Stimulated activated effector memory CD8-positive, alpha-beta T cell treated with anti-CD3 and anti-CD28 coated beads, Interleukin-12 subunit alpha, Interleukin-12 subunit beta, amount 100 ng/mL, for 72 hours (primary cell): ENCODE measurements at places on chromosomes 3 and 15.
A peak's percentile ranks its signal among the peaks of the same experiment; 100 is the strongest.

GRCh38 chr3:141294301-141294700, 62.7 kb downstream of the PXYLP1 start:
- DNase-seq: no peak

GRCh38 chr15:88617790-88618189, 3.4 kb upstream of the AEN start:
- no peak for DNase-seq

- no peak for DNase-seq
Measured at GRCh38 chr3:38585791-38586420, 63.6 kb downstream of the SCN5A start.

- DNase-seq: peak; percentile 25
Measured at GRCh38 chr3:194487289-194488054, 670 bp upstream of the ATP13A3 start.

DNA sequence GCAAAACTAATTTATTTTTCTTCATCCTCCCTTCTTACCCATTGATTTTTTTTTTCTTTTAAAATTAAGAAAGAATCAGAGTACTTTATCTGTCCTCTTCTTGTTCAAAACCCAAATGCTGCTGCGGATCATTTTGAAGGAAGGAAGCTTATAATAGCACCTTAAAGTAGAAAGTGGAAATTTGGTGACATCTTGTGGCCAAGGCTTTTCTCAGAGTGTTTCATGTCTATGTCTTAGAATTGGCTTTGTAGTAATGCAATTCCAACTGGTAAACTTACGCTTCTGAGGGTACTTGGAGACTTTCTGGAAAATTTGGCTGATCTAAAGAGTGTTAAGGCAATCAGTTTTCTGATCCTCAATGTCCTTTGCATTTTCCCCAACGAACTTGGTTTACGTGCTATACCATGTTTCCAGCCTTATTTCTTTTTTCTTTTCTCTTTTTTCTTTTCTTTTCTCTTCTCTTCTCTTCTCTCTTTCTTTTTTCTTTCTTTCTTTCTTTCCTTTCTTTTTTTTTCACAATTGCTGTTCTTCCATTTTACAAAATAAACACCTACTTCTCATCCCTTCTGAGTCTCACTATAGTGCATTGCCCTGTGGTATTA, 30.7 kb downstream of the C3orf38 start:
- no peak for DNase-seq

DNA sequence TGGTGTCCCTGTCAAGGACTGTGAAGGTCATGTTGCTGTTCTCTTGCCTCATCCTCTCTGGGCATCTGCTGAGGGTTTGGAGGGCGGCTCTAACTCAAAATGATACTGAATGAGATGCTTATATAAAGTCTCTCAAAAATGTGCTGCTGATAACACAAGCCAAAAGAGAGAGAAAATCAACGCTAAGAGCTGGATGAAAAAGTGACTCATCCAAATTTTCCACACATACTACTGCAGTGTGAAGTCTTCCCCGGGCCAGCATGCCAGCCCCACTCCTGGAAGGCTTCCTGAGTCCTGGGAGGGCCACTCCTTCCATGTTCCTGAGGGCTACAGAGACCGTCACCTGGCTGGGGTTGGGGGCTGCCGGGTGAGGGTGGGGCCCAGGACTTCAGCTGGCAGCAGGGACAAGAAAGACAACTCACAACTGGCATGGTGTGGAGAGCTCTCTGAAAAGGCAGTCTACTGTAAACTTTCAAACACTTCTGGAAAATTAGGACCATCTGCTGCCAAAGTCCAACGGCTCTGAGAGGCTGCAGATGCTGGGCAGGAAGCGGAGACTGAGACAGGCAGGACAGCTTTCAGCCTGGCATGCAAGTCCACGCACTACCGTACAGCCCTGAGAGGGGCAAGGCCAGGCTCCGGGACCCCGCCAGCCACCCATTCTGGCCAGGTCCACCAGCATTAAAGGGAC, 200.3 kb downstream of the ADAMTS17 start:
- no peak for DNase-seq

GRCh38 chr3:160006282-160007163, 17.9 kb downstream of the IL12A start:
- DNase-seq: no peak

- DNase-seq: no peak
Measured at GRCh38 chr3:194907811-194908210, 222.1 kb downstream of the FAM43A start.

GRCh38 chr3:175668300-175668699, 809.2 kb downstream of the NAALADL2 start:
- DNase-seq: no peak

DNA sequence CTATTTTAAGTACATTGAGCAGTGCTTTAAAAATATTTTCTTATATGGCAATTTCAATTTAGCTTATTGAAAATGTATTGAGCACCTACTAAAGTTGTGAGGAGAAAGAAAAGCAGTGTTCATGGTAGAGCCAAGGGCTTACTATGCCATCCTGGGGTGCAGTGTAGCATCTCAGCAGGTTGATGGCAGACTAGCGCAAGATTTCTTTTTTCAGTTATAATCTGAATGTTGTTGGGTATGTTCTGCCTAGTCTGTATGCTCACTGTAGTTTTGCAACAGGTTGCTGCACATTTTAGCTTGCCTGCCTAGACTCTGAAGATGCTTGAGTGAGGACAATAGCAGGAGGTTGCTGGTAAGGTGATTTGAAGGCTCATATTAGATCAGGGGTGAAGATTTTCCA, 103.1 kb upstream of the UNC13C start:
- no peak for DNase-seq

DNA sequence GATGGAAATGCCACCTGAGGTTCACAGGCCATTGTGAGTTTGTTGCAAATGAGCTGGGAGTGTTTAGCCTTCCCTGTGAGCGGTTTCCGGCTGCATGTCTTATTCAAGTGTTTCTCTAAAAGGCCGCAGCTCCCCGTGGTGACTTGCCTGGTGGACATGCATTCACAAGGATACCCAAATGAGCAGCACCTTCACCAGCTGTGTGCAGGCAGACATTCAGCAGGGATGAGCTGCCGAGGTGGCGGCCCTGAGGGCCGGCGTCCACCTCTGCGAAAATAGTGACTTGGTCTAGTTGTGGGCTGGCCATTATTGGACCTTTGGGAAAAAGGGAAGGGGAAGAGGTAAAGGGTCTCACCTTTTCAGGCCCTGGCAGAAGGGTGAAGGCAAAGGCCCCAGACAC, 23.4 kb downstream of the SPSB4 start:
- DNase-seq: no peak

DNA sequence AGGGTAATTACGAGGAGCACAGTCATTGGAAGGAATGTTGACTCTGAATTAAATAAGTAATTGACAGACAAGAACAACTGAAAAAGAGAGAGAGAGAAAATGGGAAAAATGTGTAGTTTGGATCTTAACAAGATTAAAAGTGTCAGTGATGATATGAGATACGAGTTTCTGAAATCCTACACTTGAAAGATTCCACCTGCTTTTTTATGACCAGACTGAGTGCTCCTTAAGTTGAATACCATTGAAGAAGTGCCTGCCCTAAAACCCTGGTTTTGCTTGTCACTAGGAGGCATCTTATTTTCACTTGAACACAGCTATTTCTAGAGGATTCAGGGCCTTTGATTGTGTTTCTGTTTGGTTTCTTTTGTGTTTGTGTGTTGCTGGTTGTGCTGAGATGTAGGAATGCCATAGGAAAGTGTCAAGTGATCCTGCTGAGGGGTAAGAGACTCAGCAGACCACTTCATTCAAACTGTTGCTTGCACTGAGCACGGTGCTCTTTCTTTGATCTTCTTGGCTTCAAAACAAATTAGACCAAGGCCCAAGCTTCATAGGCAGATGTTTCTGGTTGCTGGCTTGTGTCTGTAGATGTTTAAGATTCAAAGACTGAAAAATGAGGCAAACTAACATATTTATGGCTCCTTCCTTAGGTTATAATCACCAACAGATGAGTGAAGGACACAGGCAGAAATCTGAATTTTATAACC, 17.2 kb upstream of the ABHD10 start:
- DNase-seq: no peak

- DNase-seq: no peak
Measured at GRCh38 chr3:55170444-55170843, 242.6 kb upstream of the LRTM1 start.

DNA sequence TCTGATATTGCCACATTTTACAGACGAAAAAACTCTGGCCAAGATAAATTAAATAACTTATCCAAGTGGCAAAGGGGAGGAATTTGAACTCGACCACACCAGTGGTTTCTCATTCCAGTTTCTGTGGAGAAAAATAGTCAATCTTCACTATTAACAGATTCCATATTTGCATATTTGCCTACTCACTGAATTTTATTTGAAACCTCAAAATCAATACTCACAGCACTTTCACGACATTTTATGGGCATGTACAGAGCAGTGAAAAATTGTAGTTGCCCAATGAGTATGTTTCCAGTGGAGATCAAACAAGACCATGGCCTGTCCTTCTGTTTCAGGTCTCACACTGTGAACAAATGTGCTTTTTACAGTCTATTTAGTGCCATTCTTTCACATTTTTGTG, 374.3 kb downstream of the MAGI1 start:
- DNase-seq: no peak

DNA sequence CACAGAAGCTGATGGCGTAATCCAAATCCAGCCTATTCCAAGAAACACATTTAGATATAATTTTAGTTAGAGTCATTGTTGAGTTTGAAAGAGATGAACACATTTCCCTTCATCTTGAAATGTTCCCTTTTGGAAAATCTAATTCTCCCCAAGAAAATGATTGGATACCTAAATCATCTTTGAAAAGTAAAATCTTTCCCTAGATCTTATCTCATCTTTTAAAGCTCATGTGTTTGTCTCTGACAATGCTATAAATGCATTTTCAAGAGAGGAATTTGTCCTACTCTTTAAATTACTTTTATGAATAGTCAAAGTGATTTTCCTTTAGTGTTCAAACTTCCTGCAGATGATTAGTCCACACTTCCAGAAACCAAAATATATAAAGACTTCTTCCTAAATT, 82.6 kb upstream of the CNTN6 start:
- no peak for DNase-seq

DNA sequence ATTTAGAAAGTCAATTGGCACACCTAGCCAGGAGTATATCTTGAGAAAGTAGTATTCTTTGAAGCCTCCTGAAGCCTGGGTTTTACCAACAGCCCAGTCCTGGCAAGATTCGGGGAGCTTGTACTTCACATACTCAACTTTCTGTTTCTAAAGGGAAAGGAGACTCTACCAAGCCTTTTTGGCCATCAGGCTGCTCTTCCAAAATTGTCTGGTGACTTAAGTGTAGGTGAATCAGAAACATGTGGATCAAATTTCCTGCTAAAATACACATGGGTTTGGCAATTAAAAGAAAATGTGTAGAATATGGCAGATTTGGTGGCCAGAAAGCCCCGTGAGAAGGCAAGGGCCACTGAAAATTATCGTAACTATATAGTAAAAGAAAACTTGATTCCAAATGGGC, 15.9 kb upstream of the GREM1 start:
- DNase-seq: no peak
